Stimulated activated CD8-positive, alpha-beta memory T cell treated with anti-CD3 and anti-CD28 coated beads, Interleukin-2, amount 100 ng/mL, for 1 hour (primary cell): ENCODE measurements at places on chromosomes 16 and 17.

DNA sequence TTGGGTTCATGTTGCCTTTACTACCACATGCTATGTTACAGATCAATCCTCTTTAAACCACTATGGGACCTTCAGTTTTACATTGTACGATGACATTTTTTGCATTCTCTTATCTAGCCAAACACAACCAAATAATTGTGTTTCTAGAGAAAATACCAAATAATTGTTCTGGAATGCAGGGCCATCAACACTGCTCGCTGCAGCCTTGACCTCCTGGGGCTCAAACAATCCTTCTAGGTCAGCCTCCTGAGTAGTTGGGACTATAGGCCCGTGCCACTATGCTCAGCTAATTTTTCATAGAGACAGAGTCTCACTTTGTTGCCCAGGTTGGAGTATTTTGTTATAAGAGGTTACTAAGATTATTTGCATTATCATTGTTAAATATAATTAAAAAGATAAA, 237.5 kb upstream of the PMFBP1 start:
- DNase-seq, result no peak

- DNase-seq, result no peak
Observed at GRCh38 chr16:49987381-49987780, 37.6 kb upstream of the CNEP1R1 start.

GRCh38 chr17:76531486-76532038, 5.9 kb downstream of the CYGB start:
- no peak for DNase-seq

- DNase-seq, result peak; percentile 11
Observed at GRCh38 chr17:30093463-30094147, 23.0 kb upstream of the NSRP1 start.

- DNase-seq, result peak; percentile 85
Observed at GRCh38 chr17:5584383-5585286, at the start of gene NLRP1. Gene NLRP1 (minus strand): TSS chr17:5584509. CDS start chr17:5583957, 552 bp downstream.

- no peak for DNase-seq
Observed at GRCh38 chr16:89374393-89374960, 115.9 kb downstream of the ANKRD11 start.

- DNase-seq, result no peak
Observed at GRCh38 chr17:43615330-43616028, 46.2 kb downstream of the MEOX1 start.

DNA sequence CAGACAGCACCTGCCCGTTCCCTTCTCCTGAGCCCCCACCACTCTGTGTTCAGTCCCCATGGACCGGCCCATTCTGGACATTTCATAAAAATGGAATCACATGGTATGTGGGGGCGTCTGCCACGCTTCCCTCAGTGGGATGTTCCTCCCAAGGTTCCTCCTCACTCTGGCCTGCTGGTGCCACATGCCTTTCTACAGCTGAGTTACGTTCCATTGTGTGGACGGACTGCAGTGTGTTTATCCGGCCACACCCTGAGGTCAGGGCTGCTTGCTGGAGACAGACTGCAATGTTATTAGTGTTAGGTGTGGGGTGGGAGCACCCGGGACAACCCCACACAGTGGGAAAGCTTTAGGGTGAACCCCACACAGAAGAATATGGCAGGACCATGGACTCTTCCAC, 5.9 kb upstream of the AATK start:
- DNase-seq, result no peak

DNA sequence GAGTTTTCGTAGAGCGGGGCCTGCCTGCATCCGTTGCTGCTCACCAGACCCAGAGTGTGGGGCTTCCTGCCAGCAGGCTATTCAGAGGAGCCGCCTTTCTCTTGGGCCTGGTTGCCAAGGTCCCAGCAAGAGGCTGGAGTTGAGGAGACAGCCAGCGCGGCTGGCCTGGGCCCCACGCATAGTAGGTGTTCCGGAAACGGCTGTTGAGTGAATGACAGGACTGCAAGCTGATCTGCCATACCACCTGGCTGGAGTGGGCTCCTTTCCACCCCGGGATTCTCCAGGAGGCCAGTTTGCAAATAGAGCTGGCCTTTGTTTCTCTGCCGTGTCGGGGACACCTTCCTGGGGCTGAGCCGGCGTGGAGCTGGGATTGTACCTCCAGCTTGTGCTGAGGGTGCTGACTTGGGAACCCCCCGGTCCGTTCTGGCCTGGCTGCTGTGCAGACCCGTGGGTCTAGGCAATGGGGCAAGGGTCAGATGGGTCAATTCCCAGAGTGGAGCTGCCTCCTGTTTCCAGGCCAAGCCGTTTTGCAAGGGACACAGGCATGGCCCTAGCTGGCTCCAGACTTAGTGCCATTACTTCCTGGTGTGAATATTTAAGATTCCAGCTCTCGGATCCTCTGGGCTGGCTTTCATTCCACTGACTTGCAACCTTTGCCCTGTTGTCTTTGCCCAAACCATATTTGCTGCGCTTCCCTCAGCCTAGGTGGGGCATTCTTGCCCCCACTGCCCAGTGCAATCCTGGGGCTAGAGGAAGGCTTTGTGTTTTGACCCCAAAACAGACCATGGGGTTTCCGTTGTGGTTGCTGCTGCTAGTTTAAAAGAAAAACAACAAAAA, 68.8 kb downstream of the CMIP start:
- DNase-seq, result no peak

- no peak for DNase-seq
Observed at GRCh38 chr16:72066747-72067146, 3.7 kb downstream of the HPR start.

DNA sequence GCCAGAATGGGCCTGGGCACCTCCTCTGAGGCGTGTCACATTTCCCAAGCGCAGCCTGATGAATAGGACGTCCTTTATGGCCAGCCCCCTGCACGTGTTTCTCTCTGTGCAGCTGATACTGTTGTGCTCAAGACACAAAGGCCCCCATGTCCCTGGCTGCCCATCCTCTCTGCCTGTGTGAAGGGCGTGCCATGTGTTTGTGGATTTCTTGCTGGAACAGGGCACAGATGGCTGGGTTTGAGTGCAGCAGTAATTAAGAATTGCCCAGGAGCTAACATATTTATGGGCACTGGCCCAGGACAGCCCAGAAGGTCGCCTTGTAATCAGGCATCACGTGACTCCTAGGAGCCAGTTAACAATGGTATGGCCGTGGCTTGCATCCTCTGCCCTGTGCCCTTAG, 181.1 kb downstream of the CCDC182 start:
- no peak for DNase-seq

GRCh38 chr16:46833460-46833800, 2.5 kb upstream of the C16orf87 start:
- no peak for DNase-seq

DNA sequence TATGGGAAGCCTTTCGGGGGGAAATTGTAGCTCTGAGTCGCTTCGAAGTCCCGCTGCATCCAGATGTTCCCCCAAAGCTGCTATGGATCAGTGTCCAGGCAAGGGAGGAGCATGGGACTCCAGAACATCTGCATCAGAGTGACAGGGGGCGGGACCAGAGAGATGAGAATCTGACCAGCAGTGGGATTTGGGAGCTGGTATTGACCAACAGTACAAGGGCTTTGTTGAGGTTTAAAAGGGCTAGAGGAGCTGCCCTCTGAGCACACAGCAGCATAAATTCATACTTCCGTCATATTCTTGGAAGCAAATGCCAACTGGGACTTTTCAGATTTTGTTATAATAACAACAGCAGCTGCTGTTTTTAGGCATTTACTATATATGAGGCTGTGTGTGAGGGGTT, 10.6 kb downstream of the RBFOX1 start:
- DNase-seq, result no peak

DNA sequence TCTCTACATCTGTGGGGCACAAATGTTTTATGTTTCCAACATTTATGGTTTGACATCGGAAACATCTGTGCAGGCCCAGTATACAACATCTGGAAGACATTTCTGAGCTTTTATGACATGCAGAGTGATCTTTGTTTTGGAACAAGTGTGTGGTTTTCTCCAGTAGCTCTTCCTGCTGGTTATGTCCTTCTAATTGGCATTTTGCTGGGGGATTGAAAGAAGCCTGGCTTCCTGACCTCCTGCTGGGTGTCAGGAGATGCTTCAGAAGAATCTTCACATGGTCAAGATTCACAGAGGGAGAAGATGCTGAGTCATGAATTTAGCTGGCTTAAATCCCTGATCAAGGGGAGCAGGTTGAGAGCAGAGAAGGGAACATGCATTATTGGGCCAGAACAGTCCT, 279.5 kb upstream of the MYOCD start:
- DNase-seq, result no peak

- no peak for DNase-seq
Observed at GRCh38 chr16:85882181-85882810, 16.7 kb upstream of the IRF8 start.

GRCh38 chr17:59141860-59142259, 13.1 kb downstream of the SKA2 start:
- no peak for DNase-seq

DNA sequence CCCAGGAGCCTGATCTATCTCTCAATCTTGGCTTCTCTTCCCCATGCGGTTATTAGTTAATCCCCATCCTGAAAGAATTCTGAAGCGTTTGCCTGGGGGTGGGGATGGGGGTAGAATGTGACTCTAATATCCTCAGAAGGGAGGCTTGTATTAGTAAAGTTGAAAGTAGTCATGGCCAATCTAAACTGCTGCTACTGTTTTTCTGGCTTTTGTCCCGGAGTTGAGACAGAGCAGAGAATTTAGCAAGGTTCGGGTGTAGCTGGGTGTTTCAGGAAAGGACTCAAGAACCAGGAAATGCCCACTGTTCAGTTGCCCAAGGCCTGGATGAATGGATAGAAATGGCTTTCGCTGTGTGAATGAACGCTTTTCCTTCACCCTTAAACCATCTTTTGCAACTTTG, 17.6 kb upstream of the ITGAM start:
- no peak for DNase-seq

- DNase-seq, result no peak
Observed at GRCh38 chr17:43841282-43841681, 5.7 kb upstream of the CD300LG start.
